ENCODE measurements at places on chromosomes 3 and 15.

DNA sequence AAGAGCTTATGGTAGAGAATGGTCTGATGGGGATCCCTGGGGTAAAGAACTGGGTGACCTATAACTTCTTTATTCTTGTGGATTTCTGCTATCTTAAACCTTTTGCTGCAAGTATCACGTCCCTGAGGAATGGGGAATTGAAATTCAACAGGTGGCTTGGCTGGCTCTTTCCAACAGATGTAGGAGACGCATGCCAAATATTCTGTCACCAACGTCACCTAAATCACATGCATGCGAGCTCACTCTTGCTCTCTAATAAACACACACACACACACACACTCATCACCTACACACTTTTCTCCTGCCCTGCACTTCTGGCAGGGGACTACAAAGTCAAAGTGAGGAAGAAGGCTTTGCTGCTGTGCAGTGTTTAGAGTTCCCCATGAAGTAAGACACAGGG is 145.8 kb upstream of the NECTIN3 start:
- DNase-seq: no peak

GRCh38 chr3:13081603-13082360 is 8.6 kb upstream of the IQSEC1 start:
- DNase-seq: no peak

DNA sequence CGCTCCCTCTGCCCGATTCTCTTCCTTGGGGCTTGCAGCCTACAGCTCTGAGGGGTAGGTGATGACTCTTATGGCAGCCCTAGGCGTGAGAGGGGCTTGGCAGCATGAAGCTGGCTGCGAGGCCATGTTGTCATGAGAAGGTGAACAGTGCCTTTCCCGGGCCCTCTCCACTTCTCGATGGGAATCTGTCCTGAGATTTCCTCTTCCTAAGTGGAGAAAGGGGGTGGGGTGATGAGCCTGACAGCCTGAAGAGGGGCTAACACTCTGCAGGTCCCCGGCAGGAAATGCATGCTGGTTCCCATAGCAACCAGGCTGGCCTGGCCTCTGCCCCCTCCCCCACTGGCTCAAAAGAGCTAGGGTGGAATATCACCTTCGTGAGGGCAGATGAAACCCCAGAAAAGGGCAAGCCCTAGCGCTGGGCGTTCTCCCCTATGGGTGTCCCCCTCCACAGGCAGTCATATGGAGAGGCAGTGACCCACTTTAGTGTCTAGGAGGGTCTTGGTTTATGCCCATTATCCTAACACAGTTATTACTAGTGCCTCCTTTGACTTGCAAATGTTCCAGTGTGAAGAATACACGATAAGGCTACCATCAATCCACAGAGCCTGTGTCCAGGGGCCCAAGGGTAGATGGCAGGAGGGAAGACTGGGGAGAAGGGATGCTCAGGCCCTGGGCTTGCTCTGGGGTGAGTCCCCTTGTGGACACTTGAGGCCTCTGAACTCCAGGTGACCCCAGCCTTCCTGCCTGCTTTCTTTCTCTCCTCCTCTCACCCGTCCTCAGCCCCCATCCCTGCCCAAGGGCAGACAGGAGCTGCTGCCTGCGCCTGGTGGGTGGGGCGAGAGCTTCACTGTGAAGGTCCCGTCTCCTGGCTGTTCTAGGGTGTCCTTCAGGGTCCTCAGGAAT is 13.2 kb downstream of the EPHB3 start:
- no peak for DNase-seq

DNA sequence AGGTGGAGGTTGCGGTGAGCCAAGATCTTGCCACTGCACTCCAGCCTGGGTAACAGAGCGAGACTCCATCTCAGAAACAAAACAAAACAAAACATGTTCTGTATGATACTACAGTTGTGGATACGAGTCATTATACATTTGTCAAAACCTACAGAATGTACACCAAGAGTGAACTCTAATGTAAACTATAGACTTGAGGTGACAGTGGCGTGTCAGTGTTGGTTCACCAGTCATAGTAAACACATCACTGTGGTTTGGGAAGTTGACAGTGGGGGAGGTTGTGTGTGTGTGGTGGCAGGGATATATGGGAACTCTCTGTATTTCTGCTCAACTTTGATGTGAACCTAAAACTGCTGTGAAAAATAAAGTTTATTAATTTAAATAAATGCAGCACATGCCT is 33.0 kb upstream of the GNB5 start:
- DNase-seq: no peak

GRCh38 chr15:55770261-55770660 is 27.3 kb upstream of the PRTG start:
- DNase-seq: no peak

DNA sequence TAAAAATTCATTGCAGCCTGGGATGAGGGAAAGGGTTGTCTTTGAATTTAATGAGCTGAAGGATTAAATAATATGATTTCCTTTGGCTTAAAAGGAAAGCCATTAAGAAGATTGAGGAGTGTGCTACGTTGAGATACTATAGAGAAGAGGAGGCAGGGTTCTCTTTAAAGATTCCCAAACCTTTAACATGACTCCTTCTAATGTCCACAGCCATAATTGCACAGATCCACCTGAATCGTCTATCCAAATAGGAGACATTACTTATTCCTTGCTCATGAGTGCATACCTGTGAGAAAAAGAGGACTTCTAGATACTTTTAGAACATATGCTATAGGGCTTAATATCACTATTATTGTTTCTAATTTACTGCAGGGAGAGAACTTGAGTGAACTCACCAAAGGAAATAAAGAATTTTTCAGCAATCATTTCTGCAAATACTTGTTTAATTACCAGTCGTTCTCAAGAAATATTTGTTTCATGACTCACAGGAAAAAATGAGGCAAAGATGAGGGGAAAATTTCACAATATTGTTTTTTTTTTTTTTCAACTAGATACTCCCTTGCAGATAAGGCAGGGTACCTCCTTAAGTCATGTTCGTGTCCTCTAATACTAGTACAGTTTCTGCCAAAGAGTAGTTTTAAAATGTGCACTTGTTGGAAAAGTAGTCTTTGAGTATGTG is 8.9 kb upstream of the SUCNR1 start:
- no peak for DNase-seq

GRCh38 chr3:155386919-155387318 is 93.4 kb upstream of the STRIT1 start:
- DNase-seq: no peak

DNA sequence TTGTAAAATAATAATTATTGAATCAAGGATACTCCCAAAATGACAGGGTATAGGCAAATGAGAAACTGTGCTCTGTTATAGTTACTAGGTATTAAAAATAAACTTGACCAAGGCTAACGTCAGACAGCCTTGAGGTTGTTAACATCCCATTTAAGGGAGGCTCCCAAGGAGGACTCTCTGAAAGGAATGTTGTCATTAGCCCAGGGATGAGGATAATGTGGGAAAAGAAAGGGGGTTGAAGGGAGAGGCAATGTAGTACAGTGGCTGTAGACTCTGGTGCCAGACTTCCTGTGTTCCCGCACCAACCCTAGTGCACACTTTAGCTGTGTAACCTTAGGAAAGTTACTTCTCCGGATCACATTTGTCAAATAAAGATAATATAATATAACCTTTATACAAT is 47.0 kb upstream of the RARB start:
- no peak for DNase-seq

DNA sequence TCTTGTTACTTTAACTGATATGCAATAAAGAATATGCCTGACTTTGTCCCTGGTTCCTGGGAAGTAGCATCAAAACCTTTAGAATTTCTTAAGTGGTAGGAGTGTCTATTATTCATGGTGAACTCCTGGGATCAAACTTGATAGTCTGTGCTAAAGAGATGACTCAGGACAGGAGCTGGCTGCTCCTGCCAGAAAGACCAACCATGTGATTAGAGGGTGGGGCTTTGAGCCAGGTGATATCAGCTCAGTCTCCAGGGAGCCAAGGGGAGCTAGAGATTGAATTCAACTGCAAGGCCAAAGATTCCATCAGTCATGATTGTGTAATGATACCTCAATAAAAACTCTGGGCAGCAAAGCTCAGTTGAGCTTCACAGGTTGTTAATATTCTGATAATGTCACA is 20.6 kb upstream of the TMC3 start:
- DNase-seq: no peak

GRCh38 chr3:4995500-4996053 is 16.3 kb downstream of the BHLHE40 start:
- DNase-seq: no peak

GRCh38 chr3:10294030-10294586 is 1.4 kb upstream of the GHRL start:
- DNase-seq: no peak

GRCh38 chr3:178706411-178706810 is 170.2 kb downstream of the KCNMB2 start:
- DNase-seq: no peak

GRCh38 chr3:11304175-11304574 is 32.0 kb downstream of the ATG7 start:
- DNase-seq: no peak

GRCh38 chr3:98956008-98956407 is 54.5 kb upstream of the DCBLD2 start:
- no peak for DNase-seq

DNA sequence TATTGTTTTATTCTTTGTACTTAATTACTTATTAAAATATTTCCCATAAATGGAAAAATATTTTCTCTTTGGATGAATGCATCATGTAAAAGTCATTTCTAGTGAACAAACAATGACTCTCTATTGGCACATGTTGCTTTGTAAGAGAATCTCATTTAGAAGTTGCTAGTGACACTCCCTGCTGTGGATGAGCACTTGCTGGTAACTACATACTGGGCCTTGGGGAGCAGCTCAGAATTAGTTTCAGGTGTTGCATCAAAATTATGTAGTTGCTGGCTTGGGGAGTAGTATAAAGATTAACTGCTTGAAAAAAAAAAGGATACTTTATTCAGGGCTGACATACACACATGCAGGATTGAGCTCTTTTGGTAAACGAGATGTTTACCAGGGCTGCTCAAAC is 80.3 kb upstream of the KCNAB1 start:
- DNase-seq: no peak

- DNase-seq: no peak
These were observed 121.1 kb upstream of the GOLIM4 start for GRCh38 chr3:168216851-168217250.

GRCh38 chr3:143563786-143564185 is 284.5 kb downstream of the SLC9A9 start:
- DNase-seq: no peak

GRCh38 chr3:32176989-32177701 is 61.3 kb upstream of the CMTM8 start:
- peak; percentile 37 for DNase-seq

GRCh38 chr3:64462203-64462602 is 225.6 kb downstream of the ADAMTS9 start:
- DNase-seq: no peak

GRCh38 chr3:155076888-155077287 is 3.2 kb upstream of the MME start:
- DNase-seq: no peak

DNA sequence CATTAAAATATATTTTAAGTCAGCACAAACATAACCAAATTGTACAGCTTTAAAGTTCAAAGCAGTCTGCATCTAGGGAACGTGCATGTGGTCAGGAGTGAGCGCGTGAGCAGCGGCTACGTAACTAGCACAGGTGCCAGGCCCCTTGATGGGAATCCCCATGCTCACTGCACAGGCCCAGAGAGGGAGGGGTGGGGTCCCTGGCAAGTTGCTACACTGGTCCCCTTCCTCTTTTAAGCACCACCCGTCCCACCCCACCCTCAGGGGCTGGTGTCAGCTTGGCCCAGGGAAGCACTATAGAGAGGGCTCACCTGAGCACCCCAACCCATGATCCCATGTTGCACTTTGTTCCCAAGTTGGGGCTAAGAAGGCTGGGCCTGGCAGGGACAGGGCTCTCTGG is 835 bp upstream of the GMPPB start:
- DNase-seq: peak; percentile 40

DNA sequence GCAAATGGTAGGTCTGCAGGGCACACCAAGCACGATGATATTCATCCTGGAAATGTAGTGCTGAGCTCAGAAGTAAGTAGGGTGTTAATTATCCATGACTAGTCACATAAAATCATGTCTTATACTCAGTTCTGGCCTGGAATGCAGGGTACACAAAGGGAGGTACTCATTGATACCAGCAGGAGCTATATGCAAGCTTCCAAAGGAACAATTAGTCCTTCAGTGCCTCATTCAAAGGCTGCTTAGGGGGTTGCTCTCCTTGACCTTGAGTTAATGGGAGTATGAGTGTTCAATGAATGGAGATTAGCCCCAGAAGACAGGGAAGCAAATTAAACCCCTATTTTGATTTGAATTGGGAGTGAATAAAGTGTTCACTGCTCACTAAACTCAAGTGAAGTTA is 38.3 kb downstream of the CNTN6 start:
- DNase-seq: no peak

DNA sequence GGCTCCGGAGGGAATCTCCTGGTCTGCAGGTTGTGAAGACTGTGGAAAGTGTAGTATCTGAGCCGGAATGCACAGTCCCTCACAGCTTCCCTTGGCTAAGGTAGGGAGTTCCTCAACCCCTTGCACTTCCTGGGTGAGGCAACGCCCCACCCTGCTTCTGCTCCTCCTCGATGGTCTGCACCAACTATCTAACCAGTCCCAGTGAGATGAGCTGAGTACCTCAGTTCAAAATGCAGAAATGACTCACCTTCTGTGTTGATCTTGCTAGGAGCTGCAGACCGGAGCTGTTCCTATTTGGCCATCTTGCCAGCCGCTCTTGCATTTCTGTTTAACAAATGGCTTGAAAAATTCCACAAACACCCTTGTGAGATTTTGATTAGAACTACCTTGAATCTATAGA is 156.1 kb downstream of the STXBP5L start:
- no peak for DNase-seq

GRCh38 chr15:71044006-71044405 is 71.3 kb upstream of the THSD4 start:
- DNase-seq: no peak

- DNase-seq: no peak
These were observed 70.9 kb downstream of the ANP32A start for GRCh38 chr15:68749793-68750192.

- DNase-seq: peak; percentile 20
These were observed 87.2 kb upstream of the TBL1XR1 start for GRCh38 chr3:177284383-177284881.

- DNase-seq: no peak
These were observed 6.3 kb downstream of the TBL1XR1 start for GRCh38 chr3:177190756-177191681.

- DNase-seq: no peak
These were observed 44.3 kb upstream of the EIF1B start for GRCh38 chr3:40265181-40265580.

DNA sequence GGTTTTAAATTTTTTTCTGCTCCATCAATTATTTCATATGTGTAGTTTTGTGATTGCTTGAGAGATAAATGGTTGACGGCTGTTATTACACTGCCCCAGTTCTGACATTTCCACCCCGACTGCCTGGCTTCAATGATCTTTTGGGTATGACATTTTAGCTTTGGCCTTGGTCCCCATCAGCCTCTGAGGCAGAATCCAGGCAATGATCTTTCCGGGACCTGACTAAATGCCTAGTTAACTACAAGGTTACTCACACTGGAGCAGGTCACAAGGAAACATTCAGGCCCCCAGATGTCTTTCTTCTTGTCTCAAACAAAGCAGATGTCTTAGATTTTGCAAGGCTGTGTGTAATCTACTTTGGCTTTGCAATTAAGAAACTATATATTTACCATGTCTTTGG is 61.1 kb upstream of the TMCO5A start:
- no peak for DNase-seq

Data from activated T-cell treated with anti-CD3 and anti-CD28 coated beads, Interleukin-2, amount 50 U/mL, for 1 hour (primary cell).